Activated naive CD4-positive, alpha-beta T cell treated with anti-CD3 and anti-CD28 coated beads, Interleukin-2, amount 50 U/mL, for 72 hours (primary cell): ENCODE measurements at places on chromosomes 12 and 14.

- DNase-seq: no peak
These were observed 97.4 kb downstream of the PLXNC1 start for GRCh38 chr12:94245631-94246383.

DNA sequence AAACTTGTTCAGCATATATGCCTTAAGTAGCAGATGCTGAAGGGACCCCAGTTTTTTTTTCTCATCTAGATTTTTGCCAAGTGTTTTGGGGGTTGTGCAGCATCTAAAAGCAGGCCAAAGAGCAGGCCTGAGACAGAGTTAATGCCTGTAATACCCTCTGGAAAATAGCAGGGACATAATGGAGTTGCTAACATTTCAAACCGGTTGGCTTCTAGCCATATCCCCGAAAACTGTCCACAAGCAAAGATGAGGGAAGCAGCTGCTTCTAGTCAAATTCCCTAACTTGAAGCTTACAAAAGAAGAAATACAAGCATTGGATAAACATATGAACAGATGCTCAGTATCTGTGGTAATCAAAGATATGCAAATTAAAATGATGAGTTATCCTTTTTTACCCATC, 52.1 kb upstream of the AEBP2 start:
- DNase-seq: no peak

DNA sequence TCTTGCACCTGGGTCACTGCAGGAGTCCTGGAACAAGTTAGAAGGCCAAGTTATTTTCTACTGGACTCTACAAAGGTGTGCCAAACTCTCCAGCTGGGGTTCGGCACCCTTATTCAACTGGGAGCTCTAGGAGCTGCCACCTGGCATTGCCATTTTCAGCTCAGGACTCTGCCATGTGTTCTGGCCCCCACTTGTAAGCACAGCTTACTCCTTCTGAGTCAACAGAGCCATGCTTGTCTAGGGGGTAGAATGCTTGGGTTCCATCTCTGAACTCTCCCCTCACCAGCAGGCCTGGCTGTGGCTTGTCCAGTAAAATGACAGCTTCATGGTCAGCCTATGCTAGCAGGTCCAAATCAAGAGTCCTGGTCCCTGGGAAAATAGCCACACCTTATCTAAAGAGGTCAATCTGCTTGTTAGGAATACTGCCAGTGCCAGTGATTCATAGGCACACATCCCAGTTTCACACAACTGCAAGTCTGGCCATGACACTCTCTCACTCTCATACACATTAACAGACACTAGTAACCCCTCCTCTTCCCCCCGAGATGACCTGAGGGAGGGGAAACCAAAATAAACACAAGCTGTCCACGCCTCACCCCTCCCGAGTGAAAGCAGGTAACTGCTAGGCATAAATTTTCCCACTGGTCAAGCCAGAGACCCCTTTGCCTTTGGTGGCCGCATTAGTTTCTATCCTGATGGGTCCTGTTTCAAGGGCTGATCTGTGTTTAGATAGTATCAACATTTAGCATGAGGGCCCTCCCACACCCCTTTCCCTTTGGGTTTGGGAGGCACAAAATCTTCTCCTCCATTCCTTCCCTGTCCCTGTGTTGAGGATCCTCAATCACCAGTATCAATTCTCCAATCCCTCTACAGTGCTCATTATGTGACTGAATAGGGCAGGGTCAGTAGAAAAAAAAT, 182.3 kb upstream of the GZMB start:
- DNase-seq: no peak

DNA sequence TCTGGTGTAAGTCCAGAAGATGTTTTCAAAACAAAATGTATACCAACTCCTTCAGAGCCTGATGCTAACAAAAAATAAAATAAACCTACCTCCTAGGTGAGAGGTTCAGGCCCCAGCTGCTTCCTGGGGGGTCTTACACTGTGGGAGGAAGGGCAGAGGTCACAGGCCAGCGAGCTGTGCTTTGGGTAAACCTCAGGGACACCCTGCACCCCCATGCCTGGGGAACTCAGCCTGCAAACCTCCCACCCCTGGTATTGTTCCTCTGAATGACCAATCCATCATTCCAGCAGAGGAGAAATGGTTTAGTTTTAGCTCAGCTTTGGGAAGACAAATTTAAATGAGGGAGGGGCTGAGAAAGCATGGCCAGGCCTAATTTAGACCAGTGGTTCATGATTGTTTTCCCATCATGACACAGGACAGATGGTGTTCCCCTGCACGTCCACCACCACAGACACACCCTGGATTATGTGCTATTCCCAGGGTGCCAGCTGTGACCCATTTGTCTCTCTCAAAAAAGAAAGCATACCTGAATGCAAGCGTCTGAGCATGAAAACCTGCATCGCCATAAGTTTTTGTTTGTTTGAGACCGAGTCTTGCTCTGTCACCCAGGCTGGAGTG, 14.5 kb upstream of the TFCP2 start:
- no peak for DNase-seq

GRCh38 chr14:69904246-69904645, 25.0 kb downstream of the SMOC1 start:
- no peak for DNase-seq

DNA sequence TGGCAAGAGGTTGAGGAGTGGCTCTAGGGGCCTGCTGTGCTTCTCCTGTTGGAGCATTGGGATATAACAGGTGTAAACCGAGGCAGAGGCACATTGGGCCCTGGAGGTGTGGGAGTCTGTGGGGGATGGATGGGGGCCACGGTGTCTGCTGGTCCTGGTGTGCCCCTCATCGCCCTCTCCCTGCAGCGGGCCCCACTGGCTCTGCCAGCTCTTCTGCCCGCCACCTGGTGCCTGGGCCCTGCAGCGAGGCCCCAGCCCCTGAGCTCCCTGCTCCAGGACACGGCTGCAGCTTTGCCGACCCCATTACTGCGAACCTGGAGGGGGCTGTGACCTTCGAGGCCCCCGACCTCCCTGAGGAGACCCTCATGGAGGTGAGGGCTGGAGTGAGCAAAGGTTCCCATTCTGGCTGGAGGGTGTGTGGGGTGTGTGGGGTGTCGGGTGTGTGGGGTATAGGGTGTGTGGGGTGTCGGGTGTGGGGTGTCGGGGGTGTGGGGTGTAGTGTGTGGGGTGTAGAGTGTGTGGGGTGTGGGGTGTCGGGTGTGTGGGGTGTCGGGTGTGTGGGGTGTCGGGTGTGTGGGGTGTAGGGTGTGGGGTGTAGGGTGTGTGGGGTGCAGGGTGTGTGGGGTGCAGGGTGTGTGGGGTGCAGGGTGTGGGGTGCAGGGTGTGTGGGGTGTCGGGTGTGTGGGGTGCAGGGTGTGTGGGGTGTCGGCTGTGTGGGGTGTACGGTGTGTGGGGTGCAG, 10.6 kb upstream of the PUS1 start:
- no peak for DNase-seq

GRCh38 chr14:87111741-87112140, 881.2 kb downstream of the GALC start:
- no peak for DNase-seq

- no peak for DNase-seq
These were observed 37.1 kb downstream of the CHGA start for GRCh38 chr14:92959761-92960680.

DNA sequence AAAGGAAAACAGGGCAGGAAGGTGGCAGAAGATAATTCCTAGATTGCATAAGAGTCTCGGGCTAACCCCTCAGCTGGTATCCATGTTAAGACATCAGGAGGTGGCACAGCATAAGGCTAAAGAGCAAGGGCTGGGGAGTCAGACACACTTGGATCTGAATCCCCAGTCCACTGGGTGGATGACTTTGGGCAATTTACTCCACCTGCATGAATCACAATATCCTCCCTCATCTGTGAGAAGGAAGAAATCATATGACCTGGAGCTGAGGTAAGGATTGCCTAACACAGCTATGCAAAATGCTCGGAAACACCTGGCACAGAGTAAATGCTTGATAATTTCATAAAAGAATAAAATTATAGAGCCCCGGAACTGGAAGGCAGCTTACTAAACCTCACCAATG, 217.9 kb downstream of the PIK3C2G start:
- no peak for DNase-seq

DNA sequence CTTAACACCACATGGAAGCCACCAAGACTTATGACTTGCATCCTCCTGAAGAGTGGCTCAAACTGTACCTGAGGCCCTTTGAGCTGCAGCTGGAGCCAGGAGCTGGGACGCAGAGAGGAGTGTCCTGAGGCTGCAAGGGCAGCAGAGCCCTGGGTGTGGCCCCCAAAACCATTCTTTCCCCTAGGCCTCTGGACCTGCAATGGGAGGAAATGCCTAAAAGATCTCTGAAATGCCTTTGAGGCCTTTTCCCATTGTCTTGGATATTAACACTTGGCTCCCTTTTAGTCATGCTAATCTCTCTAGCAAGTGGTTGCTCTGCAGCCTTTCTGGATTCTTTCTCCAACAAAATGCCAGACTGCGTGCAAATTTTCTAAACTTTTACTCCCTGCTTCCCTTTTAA, 156.1 kb downstream of the SLC38A4 start:
- DNase-seq: no peak

- DNase-seq: no peak
These were observed 221.7 kb downstream of the ALG10B start for GRCh38 chr12:38538319-38538718.

DNA sequence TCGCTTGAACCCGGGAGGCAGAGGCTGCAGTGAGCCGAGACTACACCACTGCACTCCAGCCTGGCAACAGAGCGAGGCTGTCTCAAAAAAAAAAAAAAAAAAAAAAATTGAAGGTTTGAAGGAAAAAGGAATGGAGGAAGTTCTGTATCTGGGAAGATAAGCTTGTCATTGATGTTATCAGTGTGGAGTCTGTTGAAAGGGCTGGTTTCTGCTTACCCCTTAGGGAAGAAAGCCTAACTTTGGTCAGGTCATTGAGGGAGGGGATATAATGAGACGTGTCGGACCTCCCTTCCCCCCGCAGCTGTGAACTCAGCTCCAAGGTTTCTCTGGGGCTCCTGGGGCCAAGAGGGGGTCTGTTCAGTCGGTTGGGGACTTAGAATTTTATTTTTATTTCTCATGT, 16.4 kb downstream of the DAO start:
- no peak for DNase-seq

- DNase-seq: no peak
These were observed 61.0 kb downstream of the HECTD4 start for GRCh38 chr12:112321245-112321644.

DNA sequence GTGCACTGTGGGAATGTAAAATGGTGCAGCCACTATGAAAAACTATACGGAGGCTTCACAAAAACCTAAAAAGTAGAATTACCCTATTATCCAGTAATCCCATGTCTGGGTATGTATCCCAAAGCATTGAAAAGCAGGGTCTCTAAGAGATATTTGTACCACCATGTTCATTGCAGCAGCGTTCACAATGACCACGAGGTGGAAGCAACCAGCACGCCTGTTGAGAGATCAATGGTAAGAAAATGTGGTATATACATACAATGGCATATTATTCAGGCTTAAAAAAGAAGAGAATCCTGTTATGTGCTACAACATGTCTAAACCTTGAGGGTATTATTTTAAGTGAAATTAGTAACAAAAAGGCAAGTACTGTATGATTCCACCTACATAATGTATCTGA, 910 bp upstream of the NOPCHAP1 start:
- DNase-seq: no peak
